Natural killer cell (primary cell): ENCODE measurements at places on chromosomes 3 and 15. TPM values are rescaled to one million over a fixed set of nuclear protein-coding genes. Genes with fewer than 3 reads are reported as not detected.

FOXL2 gene
- total RNA-seq: not detected

MINAR1 gene
- total RNA-seq: 0.98 TPM

GOLGA6B gene
- not detected for total RNA-seq

LSAMP gene
- not detected for total RNA-seq

WNT5A gene
- total RNA-seq: not detected

SPINT1 gene
- total RNA-seq: 0.41 TPM

FGF12 gene
- not detected for total RNA-seq

CPN2 gene
- not detected for total RNA-seq

ISLR2 gene
- total RNA-seq: not detected

DNAH12 gene
- total RNA-seq: 0.30 TPM

C15orf62 gene
- 0.64 TPM for total RNA-seq

HRG gene
- not detected for total RNA-seq

LNP1 gene
- total RNA-seq: 0.73 TPM

LRRC3B gene
- total RNA-seq: not detected

ADAMTS7 gene
- total RNA-seq: not detected

PLCB2 gene
- total RNA-seq: 345 TPM

LHFPL4 gene
- total RNA-seq: not detected

TPRG1 gene
- 1.9 TPM for total RNA-seq

SHC4 gene
- 0.20 TPM for total RNA-seq

SAMMSON gene
- not detected for total RNA-seq

NBEAL2 gene
- total RNA-seq: 532 TPM

PODXL2 gene
- 2.7 TPM for total RNA-seq

MYL3 gene
- total RNA-seq: not detected

FAM81A gene
- total RNA-seq: not detected

AHSG gene
- total RNA-seq: not detected

PDZRN3 gene
- not detected for total RNA-seq

HTR3E gene
- total RNA-seq: not detected

VWA5B2 gene
- total RNA-seq: 0.23 TPM

TRH gene
- total RNA-seq: not detected

MED12L gene
- 6.5 TPM for total RNA-seq

CHDH gene
- total RNA-seq: 0.02 TPM

IGSF11 gene
- total RNA-seq: not detected

DENND6A gene
- 69.8 TPM for total RNA-seq

SKOR1 gene
- total RNA-seq: 2.0 TPM

WDR49 gene
- total RNA-seq: 1.5 TPM

ADGRG7 gene
- not detected for total RNA-seq

MINDY4B gene
- not detected for total RNA-seq

PFKFB4 gene
- 2.4 TPM for total RNA-seq

DPPA2 gene
- total RNA-seq: not detected

SUSD5 gene
- total RNA-seq: not detected

MME gene
- not detected for total RNA-seq

GRIP2 gene
- not detected for total RNA-seq

SENP7 gene
- 41.4 TPM for total RNA-seq

ADCY5 gene
- total RNA-seq: not detected

RFTN1 gene
- total RNA-seq: 112 TPM

SLC24A5 gene
- total RNA-seq: not detected

CD96 gene
- 166 TPM for total RNA-seq

RFX7 gene
- 37.4 TPM for total RNA-seq
